Esophagus muscularis mucosa (tissue), 4 donors: ENCODE measurements at places on chromosomes 2 and 18.
A peak's percentile ranks its signal among the peaks of the same experiment; 100 is the strongest.

GRCh38 chr2:96815326-96816126 is 542 bp upstream of the CNNM3 start:
- DNase-seq: no peak

DNA sequence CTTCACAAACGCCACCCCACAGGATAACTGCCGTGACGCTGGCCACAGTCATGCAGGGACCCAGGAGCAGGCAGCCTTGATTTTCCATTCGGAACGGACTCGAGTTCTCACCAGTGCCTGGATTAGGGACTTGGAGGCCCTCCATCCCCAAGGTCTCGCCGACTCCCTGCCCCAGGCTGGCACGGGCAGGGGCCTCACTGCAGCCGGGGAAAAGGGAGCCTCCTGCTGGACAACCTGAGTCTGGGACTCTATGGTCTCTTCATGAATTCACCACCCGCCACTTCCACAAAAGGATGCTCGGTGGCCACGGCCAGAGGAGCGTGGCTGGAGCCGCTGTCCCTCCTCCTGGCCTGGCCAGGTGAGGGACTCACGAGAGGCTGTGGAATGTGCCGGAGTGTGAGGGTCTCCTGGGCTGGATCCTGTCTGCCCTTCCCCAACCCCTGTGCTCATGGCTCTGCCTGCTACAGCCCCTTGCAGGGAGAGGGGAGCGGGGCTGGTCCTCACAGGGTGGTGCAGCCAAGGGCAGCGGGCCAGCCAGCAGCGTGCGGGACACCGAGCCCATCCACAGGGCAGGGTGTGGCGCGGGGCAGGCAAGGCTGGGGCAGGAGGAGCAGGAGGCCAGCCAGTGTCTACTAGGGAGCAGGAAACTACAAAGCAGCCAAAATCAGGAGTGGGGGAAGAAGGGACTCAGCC is 42.3 kb downstream of the AQP12A start:
- DNase-seq: no peak

DNA sequence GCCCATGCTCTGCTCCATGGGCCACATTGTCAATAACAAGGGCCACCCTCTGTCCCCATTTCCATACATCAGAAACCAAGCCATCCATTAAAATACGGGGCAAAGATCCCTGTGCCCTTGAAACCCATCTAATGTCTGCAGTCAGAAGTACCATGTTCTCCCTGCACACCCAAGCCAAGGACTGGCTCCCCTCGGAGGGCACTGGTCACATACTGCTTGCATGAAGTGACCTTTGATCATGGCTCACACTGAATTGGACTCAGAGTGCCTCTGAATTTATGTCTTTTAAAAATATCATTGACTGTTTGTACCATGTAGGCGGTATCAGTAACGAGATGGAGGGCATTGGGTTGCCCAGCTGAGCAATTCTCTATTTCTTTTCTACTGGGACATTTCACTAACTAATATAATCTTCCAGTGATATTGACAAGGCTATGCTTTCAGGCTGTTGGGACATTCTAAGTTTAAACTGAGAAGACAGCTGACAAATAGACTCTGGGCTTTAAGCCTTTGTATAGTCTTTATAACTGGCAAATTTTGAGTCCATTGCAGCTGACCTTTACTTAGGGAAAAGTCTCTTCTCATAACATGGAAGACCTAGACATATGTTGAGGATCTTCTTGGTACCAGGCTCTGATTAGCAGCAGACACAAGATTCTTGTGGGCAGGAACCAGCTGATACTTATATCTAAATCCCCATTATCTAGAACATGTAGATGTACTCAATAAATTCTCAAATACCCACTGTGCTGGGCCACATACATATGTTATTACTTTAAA is 214.3 kb downstream of the MYCN start:
- peak; percentile 31 for DNase-seq

DNA sequence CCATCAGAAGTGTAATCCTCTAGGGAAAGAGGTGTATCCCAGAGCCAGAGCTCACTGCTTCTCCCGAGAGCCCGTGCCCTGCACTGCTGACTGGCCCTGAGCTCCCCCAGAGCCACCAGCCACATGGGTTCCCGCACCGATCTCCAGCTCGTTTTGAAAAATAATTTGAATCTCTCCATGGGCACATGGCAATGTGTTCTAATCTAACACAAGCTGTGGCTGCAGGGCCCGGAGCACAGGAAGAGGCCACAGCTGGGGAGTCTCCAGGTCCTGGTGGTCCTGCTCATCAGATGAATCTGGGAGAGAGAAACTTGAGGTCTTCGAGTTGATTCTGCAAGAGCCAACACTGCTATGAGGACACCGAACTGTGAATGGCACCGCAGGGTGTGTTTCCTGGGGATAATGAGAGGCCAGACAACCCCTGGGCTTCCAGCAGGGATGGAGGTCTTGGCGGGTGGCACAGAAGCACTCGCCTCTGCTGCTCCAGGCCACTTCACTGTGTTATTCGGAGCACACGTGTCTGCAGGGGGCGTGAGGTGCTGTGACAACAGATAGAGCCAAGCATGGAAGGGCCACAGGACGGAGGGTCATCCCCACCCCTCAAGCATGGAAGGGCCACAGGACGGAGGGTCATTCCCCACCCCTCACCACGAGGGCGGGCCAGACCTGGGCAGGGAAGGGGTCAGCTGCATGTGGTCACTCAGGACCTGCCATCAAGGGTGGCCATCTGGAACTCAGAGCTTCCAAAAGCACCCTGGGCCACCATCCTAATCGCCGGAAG is 196.8 kb downstream of the NDUFA10 start:
- peak; percentile 84 for DNase-seq

DNA sequence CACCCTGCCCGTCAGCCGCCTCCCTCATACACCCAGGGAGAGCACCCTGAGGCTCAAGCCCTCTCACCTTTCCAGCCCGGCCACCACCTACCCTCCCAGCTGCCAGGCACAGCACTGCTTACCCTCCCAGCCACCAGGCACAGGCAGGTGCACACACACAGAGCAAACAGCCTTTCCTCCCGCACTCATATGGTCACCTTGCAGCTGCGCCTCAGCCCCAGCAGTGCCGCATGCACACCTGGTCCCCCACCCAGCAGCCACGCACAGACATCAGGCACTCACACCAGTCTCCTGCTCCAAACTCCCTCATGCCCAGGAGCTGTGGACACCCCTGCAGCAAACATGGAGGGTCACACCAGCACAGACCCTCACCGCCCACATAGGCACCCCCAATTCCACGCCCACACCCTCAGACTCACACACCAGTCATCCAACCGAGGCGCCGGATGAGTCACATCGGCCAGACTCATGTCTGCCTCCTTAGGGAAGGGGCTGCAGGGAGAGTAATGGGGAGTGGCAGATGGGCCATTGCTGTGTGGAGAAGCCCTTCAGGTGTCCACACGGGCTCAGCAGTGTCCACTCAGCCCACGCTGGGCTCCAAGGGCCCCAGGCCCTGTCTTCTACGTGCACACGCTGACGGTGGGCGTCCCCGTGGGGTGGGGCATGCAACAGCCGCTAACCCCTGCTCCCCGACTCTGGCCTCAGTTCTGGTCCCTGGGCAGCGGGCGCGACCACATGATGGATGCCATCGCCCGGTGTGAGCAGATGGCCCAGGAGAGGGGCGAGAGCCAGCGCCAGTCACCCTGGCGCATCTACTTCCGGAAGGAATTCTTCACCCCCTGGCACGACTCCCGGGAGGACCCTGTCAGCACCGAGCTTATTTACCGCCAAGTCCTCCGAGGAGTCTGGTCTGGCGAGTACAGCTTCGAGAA is 22.3 kb upstream of the GPR17 start:
- no peak for DNase-seq

- DNase-seq: no peak
Observed at GRCh38 chr2:10752236-10752635, 30.8 kb downstream of the ATP6V1C2 start.

DNA sequence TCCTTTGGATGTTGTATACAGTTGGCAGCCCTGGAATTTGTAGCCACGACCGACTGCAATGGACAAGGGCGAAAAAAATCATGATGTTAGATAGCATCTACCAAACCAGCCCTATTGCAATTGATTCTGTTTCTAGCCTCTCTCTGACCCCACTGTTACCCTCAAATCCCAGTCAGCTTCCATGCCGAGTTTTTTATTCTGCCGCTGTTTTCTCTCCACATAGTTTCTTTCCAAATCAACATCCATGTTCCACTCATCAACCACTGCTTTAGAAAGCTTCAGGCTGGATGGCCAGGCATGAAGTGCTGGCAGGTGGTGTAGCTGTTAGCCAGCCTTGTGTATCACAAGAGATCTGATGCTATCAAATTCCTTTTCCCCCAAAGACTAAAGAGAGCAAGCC is 272.8 kb downstream of the FIGN start:
- DNase-seq: no peak

GRCh38 chr2:3267869-3268704 is 109.5 kb downstream of the EIPR1 start:
- no peak for DNase-seq

DNA sequence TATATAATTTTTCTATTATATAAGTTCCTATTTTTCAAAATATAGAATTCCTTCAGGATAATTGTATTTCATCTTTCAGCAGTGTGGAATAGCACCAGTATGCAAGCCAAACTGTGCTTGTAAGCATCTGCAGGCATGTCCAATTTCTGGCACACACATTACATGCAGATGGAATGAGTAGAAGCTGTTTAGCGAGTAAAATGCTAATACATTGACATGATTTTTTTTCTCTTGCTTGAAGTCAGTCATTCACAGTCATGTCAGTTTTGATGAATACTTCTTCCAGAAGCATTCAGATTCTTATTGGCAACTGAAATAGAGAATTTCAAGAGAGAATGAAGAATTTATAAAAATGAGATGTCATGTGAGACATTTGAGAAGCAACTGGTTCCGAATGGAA is 109.4 kb downstream of the CERS6 start:
- no peak for DNase-seq

DNA sequence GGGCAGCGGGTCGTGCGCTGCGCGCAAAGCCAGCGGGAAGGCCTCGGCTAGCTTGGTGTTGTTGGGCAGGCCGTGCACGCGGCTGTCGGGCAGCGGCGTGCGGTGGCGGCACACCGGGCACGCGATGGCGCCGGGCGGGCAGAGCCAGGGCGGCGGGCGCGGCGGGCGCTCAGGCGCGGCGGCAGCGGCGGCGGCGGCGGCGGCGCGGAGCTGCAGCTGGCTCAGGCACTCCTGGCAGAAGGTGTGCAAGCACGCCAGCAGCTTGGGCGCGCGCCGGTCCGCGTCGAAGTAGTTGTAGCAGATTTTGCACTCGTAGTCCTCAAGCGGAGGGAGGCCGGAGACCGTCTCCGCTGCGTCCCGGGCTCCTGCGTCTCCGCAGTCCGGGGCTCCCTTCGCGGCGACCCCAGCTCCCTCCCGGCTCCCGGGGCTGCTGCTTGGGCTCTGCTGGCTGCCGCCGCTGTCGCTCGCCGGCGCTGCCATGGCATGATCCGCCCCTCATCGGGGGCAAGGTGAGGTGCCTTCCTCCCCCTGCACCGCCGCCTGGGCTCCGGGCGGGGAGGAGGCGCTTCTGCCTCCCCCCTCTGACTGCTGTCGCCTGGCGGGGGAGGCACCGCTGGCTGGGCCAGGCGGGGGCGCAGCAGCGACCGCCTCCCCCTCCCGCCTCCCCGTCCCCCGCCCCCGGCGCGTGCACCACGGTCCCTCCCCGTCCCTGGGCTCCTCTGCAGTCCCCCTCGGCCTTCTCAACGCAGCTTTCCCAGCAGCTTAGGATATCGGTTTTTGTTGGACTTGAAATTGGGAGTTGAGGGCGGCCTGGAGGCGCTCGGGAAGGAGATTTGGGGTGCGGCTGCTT is 21.0 kb upstream of the PAX3 start:
- no peak for DNase-seq

DNA sequence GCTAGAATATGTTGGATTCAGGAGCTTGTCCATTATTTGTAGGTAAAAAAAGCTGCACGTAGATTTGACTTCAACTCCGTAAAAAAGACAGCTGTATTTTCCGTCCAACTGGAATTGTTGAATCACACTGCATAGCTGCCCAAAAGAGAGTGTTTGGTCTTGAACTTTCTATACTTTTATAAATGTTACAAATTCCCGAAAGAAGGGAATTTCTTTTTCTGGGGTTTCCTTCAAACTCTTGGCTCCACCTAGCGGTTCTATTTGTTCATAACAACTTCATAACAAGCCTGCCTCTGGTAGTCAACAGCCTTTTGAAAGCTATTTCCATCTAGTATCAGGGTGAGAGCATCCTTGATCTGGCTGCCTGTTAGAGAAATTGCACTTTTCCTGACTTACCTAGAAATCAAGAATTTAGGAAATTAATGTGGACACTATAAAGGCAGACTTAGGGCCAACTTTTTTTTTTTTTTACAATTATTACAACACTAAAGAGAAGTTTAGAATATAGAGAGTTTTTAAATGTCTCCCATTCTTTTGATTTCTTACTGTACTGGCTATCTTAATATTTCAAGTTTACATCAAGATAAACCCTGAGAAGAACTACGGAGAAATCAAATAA is 48.1 kb downstream of the TMEM185B start:
- no peak for DNase-seq

GRCh38 chr18:22045221-22045918 is 124.0 kb upstream of the GATA6 start:
- no peak for DNase-seq

DNA sequence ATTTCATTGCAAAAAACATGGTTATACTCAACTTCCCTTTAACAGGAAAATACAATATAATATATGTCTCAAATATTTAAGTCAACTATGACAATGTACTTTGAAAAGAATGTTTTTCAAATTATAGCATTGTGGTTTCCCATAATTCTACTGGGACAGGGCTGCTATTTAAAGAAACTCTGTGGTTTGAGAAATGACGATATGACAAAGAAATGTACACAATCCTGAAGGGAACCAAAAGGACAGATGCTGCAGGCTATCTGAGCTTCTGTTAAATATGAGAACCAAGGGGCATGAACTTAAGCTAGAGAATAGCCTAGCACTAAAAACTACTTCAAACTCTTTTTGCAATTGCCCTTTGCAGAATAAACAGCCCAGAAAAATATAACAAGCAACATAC is 415.9 kb downstream of the GRB14 start:
- no peak for DNase-seq

- no peak for DNase-seq
Observed at GRCh38 chr2:67991456-67991855, 71.3 kb downstream of the C1D start.

DNA sequence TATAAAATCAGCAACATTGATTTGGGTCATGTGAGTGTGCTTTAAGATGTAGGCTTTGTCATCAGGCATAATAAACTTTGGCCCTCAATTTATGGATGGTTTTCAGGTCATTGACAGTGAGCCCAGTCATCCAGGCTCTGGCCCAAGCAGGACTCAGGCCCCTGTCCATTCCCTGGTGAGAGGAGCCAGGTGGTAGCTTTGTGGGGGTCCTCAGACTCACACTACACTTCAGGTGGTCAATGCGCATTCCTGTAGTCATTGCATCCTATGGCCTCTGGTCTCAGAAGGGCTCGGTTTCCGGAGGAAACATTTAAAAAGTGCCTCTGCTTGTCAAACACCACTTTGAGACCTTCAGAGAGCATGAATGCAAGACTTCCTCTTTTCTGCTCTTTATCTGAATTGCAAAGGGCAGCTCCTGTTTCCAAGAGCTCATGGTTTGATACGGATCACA is 20.2 kb downstream of the LGALSL start:
- DNase-seq: no peak

- DNase-seq: no peak
Observed at GRCh38 chr2:96113367-96113677, 3.0 kb downstream of the ADRA2B start.

GRCh38 chr2:127527001-127527804 is 914 bp upstream of the IWS1 start:
- no peak for DNase-seq

GRCh38 chr2:119537792-119538191 is 6.5 kb upstream of the CFAP221 start:
- DNase-seq: no peak

- DNase-seq: peak; percentile 57
Observed at GRCh38 chr2:27571681-27572080, 11.2 kb upstream of the ZNF512 start.

- no peak for DNase-seq
Observed at GRCh38 chr2:142791335-142791734, 86.1 kb upstream of the KYNU start.
